ENCODE measurements at places on chromosomes 6 and 20.

GRCh38 chr20:5354901-5355300, 38.1 kb upstream of the PROKR2 start:
- no peak for DNase-seq

DNA sequence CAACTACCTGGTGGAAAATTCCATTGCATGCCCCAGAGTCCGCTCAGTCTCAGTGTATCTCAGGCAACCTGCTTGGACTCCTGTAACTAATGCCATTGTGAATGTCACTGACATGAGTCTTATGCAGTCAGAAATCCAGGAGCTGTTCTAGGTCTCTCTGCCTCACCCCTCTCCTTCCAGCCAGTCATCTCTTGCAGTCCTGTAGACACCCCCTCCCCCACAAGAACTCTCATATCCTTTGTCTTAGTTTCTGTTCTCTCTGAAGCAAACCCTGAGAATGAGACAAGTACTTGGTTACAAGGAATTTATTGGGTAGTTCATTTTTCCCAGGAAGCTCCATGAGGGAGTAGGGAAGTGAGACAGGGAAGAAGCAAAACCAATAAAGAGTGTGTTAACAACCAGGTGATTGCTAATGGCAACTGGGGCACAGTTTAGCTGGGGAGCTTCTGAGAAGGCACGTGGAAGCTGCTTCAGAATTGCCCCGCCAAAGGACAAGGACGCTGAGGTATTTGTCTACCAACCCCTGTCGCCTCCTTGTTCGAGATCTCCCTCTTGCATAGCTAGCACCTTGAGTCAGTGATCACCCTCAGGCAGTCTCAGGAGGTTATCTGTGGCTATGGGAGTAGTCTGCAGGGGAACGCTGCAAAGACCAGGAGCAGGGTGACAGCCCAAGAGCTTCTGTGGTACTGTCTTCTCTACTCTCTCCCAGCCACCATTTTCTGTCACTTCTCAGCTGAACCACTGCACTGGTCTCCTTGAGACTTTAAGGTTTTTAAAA, 911.4 kb upstream of the FLRT3 start:
- DNase-seq, result no peak

DNA sequence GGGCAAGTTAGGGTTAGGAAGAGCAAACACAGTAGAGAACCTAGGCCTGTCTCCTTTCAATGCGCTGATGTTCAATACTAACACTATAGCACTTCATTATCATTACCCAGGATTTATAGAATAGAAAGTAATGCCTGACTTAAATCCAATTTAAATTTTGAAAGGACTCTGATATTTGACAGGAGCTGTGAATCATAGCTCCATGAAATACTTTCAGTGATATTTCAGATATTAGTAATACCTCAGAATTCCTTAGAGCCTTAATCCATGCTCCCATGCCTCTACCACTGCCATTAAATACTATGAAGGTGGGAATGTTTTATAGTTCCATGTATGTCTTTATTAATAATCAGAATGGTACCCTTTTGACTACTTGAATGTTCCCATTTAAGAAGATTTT, 530.2 kb downstream of the BCKDHB start:
- no peak for DNase-seq

DNA sequence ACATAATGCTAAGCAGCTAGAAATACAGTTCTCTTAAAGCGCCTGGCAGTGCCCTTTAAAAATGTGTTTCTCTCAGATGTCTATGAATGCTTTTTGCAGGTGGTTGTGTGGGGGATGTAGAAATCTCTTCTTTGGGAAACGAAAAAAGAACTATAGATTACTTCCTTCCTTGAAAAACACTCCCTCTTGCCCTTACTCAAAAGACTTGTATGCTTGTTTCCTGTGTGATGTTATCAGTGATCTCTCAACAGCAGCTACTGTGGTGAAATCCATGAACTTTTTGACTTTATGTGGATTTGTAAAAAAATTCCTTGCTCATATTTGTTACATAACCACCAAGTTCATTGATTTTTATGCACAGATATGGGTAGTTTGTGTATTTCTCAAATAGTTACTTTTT, 916.5 kb downstream of the QKI start:
- no peak for DNase-seq

- no peak for DNase-seq
Observed at GRCh38 chr6:1770968-1771723, 161.4 kb downstream of the FOXC1 start.

DNA sequence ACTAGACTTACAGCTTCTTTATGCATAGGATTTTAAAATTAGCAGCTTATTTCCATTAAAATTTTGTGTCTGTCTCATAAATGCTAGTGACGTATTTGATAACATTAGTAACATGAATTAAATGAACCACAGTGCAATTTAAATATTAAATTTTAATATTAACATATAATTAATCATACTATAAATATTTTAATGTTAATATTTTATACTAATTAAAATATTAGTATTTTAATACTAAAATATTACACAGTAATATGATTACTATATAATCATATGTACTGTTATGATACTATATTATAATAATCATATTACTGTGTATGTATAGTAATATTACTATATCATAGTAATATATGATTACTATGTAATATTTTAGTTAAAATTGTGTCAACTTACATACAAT, 73.7 kb downstream of the CHD6 start:
- no peak for DNase-seq

- DNase-seq, result no peak
Observed at GRCh38 chr20:1628621-1629020, 8.8 kb upstream of the SIRPB1 start.

- no peak for DNase-seq
Observed at GRCh38 chr20:6057691-6058090, 3.8 kb upstream of the LRRN4 start.

DNA sequence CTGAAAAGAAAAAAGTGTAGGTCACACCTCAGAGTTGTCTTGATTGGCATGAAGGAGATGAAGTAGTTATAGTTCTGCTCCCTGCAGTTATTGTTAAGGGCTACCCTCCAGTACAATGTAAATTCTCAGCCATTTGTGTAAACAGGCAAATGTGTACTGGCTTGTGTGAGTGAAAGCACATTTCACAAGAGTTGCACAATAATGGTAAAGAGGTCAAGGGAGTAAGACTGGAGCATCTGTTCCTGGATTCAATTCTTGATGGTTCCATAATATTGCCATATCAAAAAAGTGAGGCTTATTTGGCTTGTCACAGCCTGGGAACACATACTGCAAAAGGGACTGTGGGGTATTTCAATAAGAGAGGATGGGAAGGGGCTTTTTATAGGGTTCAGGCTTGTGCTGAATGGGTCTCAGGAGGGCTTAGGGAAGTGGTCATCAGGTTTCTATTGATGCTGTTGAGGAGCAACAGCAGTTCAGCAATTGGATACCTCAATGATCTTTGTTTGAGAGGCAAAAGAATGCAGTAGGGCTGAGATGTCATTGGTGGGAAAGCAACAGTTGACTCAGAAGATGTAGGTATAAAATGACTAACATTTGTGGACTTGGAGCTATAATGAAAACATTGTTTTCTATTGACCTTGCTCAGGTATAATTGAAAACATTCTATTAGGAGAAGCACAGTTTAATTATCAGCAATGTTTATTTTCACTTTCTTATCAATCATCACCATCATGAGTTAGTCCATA, 402.6 kb downstream of the BCKDHB start:
- DNase-seq, result peak; percentile 45

GRCh38 chr20:23174821-23175220, 88.7 kb upstream of the CD93 start:
- no peak for DNase-seq

- DNase-seq, result no peak
Observed at GRCh38 chr6:33815854-33816253, 12.1 kb upstream of the MLN start.

GRCh38 chr6:159142531-159142930, 26.7 kb upstream of the FNDC1 start:
- DNase-seq, result no peak

- DNase-seq, result no peak
Observed at GRCh38 chr6:116667623-116668022, 943 bp downstream of the ZUP1 start.

- no peak for DNase-seq
Observed at GRCh38 chr6:43293698-43294097, 4.4 kb upstream of the SLC22A7 start.

- DNase-seq, result no peak
Observed at GRCh38 chr20:44609006-44609515, 26.7 kb downstream of the PKIG start.

- DNase-seq, result peak; percentile 41
Observed at GRCh38 chr20:47620808-47621805, 119.4 kb downstream of the NCOA3 start.

- no peak for DNase-seq
Observed at GRCh38 chr6:19477563-19477962, 359.6 kb upstream of the ID4 start.

DNA sequence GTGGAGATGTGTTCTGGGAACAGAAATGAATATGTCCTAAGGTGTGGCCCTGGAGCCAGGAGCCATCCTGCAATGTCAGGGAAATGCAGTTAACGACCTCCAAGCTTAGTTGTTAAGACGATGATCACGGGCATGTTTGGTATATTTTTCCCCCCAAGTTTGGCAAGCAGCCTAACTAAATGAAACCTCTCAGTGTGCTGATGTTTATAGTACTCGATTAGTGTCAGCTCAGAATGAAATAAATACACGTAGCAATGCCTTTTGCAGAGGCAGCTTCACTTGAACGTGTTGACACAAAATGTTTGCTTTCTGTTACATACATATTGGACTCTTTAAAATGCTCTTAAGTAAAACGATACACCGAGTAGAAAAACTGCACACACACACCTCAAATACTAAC, 76.2 kb upstream of the OLIG3 start:
- DNase-seq, result no peak

DNA sequence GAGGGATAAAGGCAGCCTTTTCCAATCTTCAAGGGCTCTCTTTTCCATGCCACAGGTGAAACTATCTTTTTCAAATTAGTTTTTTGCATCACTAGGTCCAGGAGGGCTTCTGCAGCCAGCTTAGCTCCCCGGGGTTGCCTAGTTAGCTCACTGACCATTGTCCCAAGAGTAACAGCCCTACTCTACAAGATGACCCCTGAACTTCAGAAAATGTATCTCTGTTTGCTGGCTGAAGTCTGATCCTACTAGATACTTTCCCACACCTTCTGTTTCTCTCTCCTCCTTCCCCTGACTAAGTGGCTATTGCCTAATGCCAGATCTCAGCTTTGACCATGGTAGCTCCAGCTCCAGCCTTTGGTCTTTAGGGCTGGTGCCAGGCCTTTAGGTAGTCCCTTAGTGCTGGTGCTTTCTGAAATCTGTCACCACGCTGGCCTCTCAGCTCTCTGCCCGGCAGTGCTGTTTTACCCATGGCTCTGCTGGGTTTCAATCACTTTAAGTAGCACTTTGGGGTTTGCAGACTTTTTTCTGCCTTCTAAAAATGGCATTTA, 255.1 kb downstream of the RNGTT start:
- no peak for DNase-seq

Measured in fibroblast of skin of left quadriceps (primary cell).